ENCODE measurements at places on chromosomes 1 and 21.

GRCh38 chr1:108028841-108029388 is 63.9 kb upstream of the VAV3 start:
- DNase-seq = no peak

GRCh38 chr1:203569490-203570318 is 56.9 kb upstream of the ATP2B4 start:
- no peak for DNase-seq

GRCh38 chr1:15168479-15168878 is 14.9 kb downstream of the TMEM51 start:
- no peak for DNase-seq

GRCh38 chr1:215407575-215407974 is 159.5 kb upstream of the KCTD3 start:
- DNase-seq = no peak

GRCh38 chr1:176177764-176178163 is 29.3 kb downstream of the COP1 start:
- no peak for DNase-seq

All from NCI-H2107 (cell line).